T-cell (primary cell): ENCODE measurements at places on chromosomes 5 and 9. TPM values are rescaled to one million over a fixed set of nuclear protein-coding genes. Genes with fewer than 3 reads are reported as not detected.
A peak's percentile ranks its signal among the peaks of the same experiment; 100 is the strongest.

GRCh38 chr9:84758817-84759216 is 89.3 kb downstream of the NTRK2 start:
- H3K27me3 ChIP-seq, result no peaks in the 10 kb centered on the region
- no peaks in the 10 kb centered on the region for H3K4me1 ChIP-seq
- no peak overlapping the region for H3K27ac ChIP-seq
- no peaks in the 10 kb centered on the region for H3K36me3 ChIP-seq

DNA sequence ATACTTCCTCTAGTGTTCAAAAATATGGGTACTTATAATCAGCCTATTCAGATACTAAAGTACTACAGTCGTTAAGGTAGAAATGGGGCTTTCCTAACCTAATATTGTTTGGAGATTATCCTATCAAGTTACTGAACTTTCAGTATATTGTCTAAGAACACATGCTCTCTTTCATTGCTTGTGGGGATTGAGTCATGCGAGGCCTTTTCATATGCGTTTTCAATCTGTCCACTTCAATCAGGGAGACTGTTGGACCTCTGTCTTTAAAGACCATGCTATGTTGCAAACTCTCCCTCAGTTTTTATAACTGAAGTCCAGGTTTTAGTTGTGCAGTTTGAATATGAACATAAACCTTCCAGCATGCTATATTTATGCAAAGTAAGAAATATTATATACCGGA is 15.0 kb downstream of the PRR16 start:
- no peaks in the 10 kb centered on the region for H3K4me1 ChIP-seq
- DNase-seq, result no peak
- H3K4me3 ChIP-seq, result no peak overlapping the region

GRCh38 chr9:311841-312240 is 97.2 kb downstream of the DOCK8 start:
- H3K4me1 ChIP-seq, result no peaks in the 10 kb centered on the region
- DNase-seq, result no peak
- no peak overlapping the region for H3K4me3 ChIP-seq
- H3K27ac ChIP-seq, result no peak overlapping the region
- H3K27me3 ChIP-seq, result no peaks in the 10 kb centered on the region

DNA sequence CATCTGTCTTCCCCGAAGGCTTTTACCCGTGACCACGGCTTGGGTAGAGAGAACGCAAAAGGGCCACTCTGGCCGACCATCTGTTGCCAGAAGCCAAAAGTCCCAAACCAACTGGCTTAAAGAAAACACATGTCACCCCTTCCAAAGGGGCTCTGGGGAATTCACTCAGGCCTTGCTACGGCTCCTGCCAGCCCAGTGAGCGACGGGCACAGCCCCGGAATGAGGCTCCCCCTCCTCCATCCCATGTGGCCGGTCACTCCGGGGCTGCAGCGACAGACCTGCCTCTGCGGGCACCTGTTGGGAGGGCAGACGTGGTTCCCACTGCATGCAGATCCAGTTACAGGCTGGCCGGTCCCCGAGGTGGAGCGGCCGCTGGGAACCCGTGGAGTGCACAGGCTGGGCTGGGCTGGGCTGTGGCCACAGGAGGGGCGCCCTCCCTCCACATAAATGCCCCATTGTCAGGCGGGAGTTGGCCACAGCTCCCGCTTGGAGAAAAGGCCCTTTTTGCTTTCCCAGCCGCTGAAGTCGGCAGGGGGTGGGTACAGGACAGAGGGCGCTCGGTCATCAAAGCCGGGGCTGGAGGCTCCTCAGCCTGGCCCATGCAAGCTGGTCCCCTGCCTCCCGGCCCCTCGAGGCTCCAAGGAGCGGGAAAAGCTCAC is 19.9 kb downstream of the NOTCH1 start:
- peaks cover 3% of the 10 kb centered on the region for H3K36me3 ChIP-seq
- peaks cover 34% of the 10 kb centered on the region for H3K4me1 ChIP-seq
- no peak overlapping the region for H3K27ac ChIP-seq
- no peak for DNase-seq
- H3K4me3 ChIP-seq, result no peak overlapping the region
- H3K27me3 ChIP-seq, result no peaks in the 10 kb centered on the region

Gene DAB2
- total RNA-seq, result 0.73 TPM

GRCh38 chr5:11214864-11215644 is 454.0 kb upstream of the DAP start:
- H3K4me3 ChIP-seq, result no peak overlapping the region
- no peaks in the 10 kb centered on the region for H3K27me3 ChIP-seq
- DNase-seq, result no peak
- H3K27ac ChIP-seq, result no peak overlapping the region
- H3K36me3 ChIP-seq, result no peaks in the 10 kb centered on the region

- H3K36me3 ChIP-seq, result no peaks in the 10 kb centered on the region
- H3K4me1 ChIP-seq, result no peaks in the 10 kb centered on the region
- H3K27me3 ChIP-seq, result no peaks in the 10 kb centered on the region
- H3K4me3 ChIP-seq, result no peak overlapping the region
These were observed 199.8 kb upstream of the FBXL7 start for GRCh38 chr5:15300141-15300540.

DNA sequence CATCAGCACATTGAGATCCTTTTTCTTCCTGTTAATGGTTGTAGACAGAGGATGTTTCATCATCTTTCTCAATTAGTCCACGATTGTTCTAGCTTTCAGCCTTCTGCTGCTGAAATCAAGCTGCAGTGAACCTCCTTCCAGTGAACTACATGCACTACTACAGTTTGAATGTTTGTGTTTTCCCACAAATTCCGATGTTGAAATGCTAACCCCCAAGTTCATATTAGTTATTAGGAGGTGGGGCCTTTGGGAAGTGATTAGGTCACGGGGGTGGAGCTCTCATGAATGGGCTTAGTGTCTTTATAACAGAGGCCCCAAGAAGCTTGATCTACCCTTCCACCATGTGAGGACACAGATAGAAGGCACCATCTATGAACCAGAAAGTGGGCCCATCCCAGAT is 32.9 kb downstream of the NSG2 start:
- H3K4me3 ChIP-seq, result no peak overlapping the region
- H3K4me1 ChIP-seq, result no peaks in the 10 kb centered on the region
- no peak for DNase-seq
- H3K36me3 ChIP-seq, result no peaks in the 10 kb centered on the region
- H3K27me3 ChIP-seq, result peaks cover 10% of the 10 kb centered on the region
- no peak overlapping the region for H3K27ac ChIP-seq

GRCh38 chr9:34993502-34994259 is 4.1 kb downstream of the DNAJB5 start:
- peaks cover 9% of the 10 kb centered on the region for H3K36me3 ChIP-seq
- H3K4me1 ChIP-seq, result peaks cover 12% of the 10 kb centered on the region
- no peak overlapping the region for H3K27ac ChIP-seq
- DNase-seq, result no peak
- H3K4me3 ChIP-seq, result no peak overlapping the region
- H3K27me3 ChIP-seq, result no peaks in the 10 kb centered on the region

GRCh38 chr5:42811591-42812446 is at the start of gene SELENOP:
Gene SELENOP (minus strand): TSS chr5:42811892. CDS start chr5:42808353, 3,539 bp downstream.
- no peak for DNase-seq
- H3K4me3 ChIP-seq, result no peak within 1 kb of the TSS
- no peaks in the 10 kb centered on the region for H3K4me1 ChIP-seq
- no peaks in the 10 kb centered on the region for H3K36me3 ChIP-seq

DNA sequence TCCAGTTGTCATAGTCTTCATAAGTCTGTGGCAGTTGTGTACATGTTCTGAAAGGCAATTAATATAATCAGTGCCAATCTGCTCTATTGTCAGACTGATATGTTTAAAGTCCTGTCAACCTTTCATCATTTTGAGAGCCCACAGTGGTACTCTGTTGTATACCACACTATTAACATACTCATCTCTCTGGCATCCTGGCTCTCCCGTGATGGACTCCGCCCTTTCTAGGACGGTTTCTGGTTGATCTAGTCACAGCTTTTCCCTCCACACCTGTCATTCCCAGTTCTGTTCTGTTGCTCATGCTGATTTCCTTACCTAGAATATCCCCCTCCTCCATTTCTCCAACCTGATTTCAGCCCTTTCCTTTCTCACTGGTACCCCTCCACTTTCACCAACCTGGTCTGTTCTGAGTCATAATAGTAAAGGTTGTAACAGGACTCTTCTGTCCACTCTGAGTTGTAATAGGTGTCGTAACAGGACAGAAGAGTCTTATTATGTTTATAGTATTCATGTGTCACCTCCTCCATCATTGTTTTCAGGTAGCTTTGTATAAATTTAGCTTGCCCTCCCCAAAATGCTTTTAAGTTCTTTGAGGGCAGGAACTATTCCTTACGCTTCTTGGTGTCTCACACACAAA is 4.1 kb downstream of the PTCD2 start:
- H3K4me3 ChIP-seq, result no peak overlapping the region
- H3K36me3 ChIP-seq, result peaks cover 3% of the 10 kb centered on the region
- H3K27me3 ChIP-seq, result no peaks in the 10 kb centered on the region
- no peak overlapping the region for H3K27ac ChIP-seq
- H3K4me1 ChIP-seq, result peaks cover 11% of the 10 kb centered on the region

GRCh38 chr9:79610791-79611614 is 39.2 kb downstream of the TLE4 start:
- DNase-seq, result no peak
- no peaks in the 10 kb centered on the region for H3K36me3 ChIP-seq
- no peak overlapping the region for H3K27ac ChIP-seq
- H3K4me3 ChIP-seq, result no peak overlapping the region
- H3K4me1 ChIP-seq, result no peaks in the 10 kb centered on the region

DNA sequence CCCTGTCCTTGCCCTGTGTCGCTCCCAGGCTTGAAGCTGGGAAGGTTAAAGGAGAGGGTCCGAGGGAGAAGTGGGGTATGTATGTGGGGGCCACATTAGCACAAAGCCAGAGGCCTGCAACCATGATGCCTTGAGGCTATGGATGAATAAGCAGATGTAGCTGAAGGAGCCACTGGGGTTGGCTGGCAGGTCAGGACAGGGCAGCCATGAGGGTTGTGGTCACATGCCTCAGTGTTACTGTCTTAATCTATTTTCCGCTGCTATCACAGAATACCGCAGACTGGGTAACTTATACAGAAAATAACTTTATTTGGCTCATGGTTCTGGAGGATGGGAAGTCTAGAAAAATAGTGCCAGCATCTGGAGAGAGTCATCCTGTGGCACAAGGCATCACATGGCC is 9.2 kb upstream of the GRHPR start:
- no peaks in the 10 kb centered on the region for H3K4me1 ChIP-seq
- no peaks in the 10 kb centered on the region for H3K36me3 ChIP-seq
- H3K27ac ChIP-seq, result no peak overlapping the region
- H3K4me3 ChIP-seq, result no peak overlapping the region

Gene WNK2
- total RNA-seq, result 0.48 TPM

Gene ANGPTL2
- total RNA-seq, result not detected

Gene RPS23
- total RNA-seq, result 3,772 TPM

GRCh38 chr5:180138976-180139730 is 67.6 kb upstream of the RNF130 start:
- H3K27ac ChIP-seq, result no peak overlapping the region
- peaks cover 7% of the 10 kb centered on the region for H3K4me1 ChIP-seq
- DNase-seq, result no peak
- no peak overlapping the region for H3K4me3 ChIP-seq
- no peaks in the 10 kb centered on the region for H3K36me3 ChIP-seq

Gene LMBRD2
- total RNA-seq, result 12.5 TPM

DNA sequence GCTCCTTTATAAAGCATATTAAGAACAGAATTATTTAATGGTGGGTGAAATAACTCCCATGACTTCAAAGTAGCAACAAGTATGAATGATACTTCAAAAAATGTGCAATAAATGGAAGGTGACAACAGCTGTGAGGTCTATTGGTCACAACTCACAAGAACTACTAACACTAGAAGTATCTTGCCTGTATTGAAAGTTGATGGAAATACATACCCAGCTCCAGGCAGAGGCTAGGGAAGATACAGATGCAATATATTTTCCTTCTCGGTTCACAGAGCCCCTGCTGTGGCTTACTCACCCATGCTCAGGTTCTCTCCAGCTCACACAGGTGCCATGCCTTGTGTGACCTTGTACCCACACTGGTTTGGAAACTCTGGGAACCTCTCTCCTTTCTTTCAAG is 133.8 kb downstream of the LIFR start:
- no peaks in the 10 kb centered on the region for H3K36me3 ChIP-seq
- no peaks in the 10 kb centered on the region for H3K27me3 ChIP-seq
- DNase-seq, result no peak
- no peaks in the 10 kb centered on the region for H3K4me1 ChIP-seq
- no peak overlapping the region for H3K4me3 ChIP-seq

DNA sequence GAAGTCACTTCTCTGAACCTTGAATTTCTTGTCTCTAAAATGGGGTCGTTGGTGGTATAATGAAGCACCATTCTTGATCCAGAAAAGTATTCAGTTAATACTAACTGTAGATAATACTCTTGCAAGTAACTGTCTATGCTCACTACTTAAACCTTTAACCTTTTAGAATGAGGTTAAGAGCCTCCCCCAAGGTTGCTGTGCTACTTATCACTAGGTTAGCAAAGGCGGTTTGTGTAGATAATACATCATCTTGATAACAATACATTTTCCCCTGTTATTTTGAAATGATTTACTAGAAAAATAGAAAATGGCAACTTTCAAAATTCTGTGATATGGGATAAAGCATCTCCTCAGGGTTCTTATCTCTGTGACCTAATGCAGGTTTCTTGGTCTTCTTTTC is 12.6 kb downstream of the MAP3K1 start:
- peak overlapping the region; percentile 6 for H3K27ac ChIP-seq
- DNase-seq, result no peak
- H3K36me3 ChIP-seq, result no peaks in the 10 kb centered on the region
- H3K4me3 ChIP-seq, result no peak overlapping the region

DNA sequence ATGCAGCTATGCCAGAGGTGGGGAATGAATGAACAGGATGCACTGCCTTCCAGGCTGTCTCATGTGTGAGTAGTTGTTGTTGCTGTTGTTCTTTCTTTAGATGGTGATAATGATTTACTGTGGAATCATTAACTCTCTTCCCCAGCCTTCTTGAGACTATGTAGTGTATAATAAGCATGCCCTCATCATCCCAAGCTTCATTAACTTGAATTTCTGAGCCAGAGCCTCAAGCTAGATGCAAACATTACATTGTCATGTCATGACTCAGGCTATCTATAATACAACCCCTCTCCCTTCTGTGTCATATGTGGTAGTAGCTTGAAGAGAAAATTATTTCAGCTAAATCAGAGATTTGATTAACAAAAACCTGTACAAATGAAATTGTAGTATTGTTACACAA is 10.0 kb upstream of the ADAMTSL1 start:
- H3K4me1 ChIP-seq, result no peaks in the 10 kb centered on the region
- no peak overlapping the region for H3K4me3 ChIP-seq
- no peak for DNase-seq
- no peaks in the 10 kb centered on the region for H3K27me3 ChIP-seq

Gene CDH9
- total RNA-seq, result not detected

- no peaks in the 10 kb centered on the region for H3K36me3 ChIP-seq
- no peaks in the 10 kb centered on the region for H3K4me1 ChIP-seq
- no peak overlapping the region for H3K27ac ChIP-seq
These were observed 40.8 kb upstream of the SPATA31C2 start for GRCh38 chr9:88179062-88179521.

DNA sequence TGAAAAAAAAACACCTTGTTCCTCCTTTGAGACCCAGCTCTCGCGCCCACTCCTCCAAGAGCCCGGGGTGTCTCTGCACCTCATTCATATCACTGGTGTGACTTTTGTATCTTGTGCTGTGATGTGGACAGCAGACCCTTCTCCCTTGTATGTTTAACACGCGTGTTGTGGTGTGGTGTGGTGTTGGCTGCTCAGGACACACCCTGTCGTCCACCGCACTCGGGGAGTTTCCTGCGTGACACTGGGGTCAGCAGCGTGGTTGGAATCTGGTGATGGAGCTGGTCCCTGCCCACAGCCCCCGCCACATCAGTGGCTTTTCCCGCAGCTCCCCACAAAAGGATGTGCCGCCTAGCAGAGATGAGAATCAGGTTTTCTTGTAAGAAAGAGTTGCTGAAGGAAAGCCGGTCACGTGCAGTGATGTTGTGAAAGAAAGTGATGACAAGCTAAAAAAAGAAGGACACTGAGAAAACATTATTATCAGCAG is 61.5 kb downstream of the TENT4A start:
- no peak for DNase-seq
- H3K27me3 ChIP-seq, result no peaks in the 10 kb centered on the region
- H3K36me3 ChIP-seq, result no peaks in the 10 kb centered on the region
- no peaks in the 10 kb centered on the region for H3K4me1 ChIP-seq
